Aorta (tissue), 5 donors: ENCODE measurements at places on chromosomes 6 and 20. TPM values are rescaled to one million over a fixed set of nuclear protein-coding genes. Genes with fewer than 3 reads are reported as not detected.

- no peaks in the 10 kb centered on the region for H3K4me1 ChIP-seq
- no peaks in the 10 kb centered on the region for H3K36me3 ChIP-seq
- H3K27me3 ChIP-seq = no peaks in the 10 kb centered on the region
These were observed 931.1 kb upstream of the EYS start for GRCh38 chr6:66638099-66638498.

DNA sequence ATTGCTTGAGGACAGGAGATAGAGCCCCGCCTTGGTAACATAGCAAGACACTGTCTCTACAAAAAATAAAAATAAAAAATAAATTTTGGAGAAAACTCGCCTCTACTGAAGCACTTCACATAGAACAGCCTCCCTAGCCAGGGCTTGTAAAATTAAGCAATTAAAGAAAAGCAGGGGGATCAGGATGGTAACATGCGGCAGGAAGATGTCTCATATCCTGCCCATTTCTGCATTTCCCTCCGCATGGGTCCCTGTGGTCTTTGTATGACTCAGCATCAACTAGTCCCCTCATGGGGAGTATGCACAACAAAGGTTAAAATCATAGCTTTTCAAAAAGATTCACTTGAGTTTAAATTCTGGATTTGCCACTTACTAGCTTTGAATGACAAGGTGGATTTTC is 379.0 kb downstream of the EPHA7 start:
- H3K27me3 ChIP-seq = no peaks in the 10 kb centered on the region
- no peaks in the 10 kb centered on the region for H3K36me3 ChIP-seq
- DNase-seq = no peak
- no peak overlapping the region for H3K27ac ChIP-seq
- no peaks in the 10 kb centered on the region for H3K4me1 ChIP-seq

Gene PROCR
- total RNA-seq = 75.9 TPM

DNA sequence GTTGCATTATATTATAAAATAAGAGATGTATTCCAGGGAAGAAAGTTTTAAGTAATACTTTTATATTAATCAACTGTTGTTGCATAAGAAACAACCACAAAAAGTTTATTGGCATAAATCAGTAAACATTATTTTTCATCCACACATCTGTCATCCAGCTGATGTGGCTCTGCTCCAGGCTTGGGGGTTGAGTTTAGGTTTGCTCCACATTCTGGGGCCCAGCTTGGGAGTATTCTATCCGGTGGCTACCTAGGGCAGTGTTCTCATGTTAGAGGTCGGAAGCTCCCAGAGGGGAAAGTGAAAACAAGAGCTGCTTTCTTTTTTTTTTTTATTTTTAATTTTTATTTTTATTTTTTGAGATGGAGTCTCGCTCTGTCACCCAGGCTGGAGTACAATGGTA is 728.4 kb upstream of the FLRT3 start:
- no peaks in the 10 kb centered on the region for H3K27me3 ChIP-seq
- no peak for DNase-seq
- no peak overlapping the region for H3K27ac ChIP-seq
- no peaks in the 10 kb centered on the region for H3K4me1 ChIP-seq
- no peak overlapping the region for H3K4me3 ChIP-seq

DNA sequence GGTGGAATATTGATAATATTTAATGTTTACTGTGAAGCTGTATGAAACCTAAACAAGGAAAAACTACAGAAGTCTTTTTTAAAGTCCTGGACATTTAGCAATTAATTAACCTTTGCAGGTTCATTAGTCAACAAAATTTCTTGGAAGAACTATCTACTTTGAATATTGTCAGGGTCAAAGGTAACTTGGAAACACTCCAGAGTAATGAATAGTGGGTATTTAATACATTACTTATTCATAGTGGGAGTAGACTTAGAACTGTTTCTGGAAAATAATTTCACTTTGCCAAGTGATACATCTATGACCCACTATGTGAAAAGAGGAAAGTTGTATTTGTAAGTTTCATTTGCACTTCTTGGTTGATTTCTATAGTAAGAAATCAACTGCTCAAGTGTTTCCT is 319.1 kb downstream of the TFAP2B start:
- no peak for DNase-seq
- H3K4me1 ChIP-seq = no peaks in the 10 kb centered on the region
- no peaks in the 10 kb centered on the region for H3K36me3 ChIP-seq
- H3K27me3 ChIP-seq = no peaks in the 10 kb centered on the region
- no peak overlapping the region for H3K4me3 ChIP-seq
- H3K27ac ChIP-seq = no peak overlapping the region

- peak overlapping the region; percentile 3 for H3K4me3 ChIP-seq
- H3K36me3 ChIP-seq = no peaks in the 10 kb centered on the region
- H3K4me1 ChIP-seq = no peaks in the 10 kb centered on the region
- no peaks in the 10 kb centered on the region for H3K27me3 ChIP-seq
These were observed 89.8 kb upstream of the PRSS16 start for GRCh38 chr6:27157459-27158315.

- no peaks in the 10 kb centered on the region for H3K4me1 ChIP-seq
- no peak overlapping the region for H3K27ac ChIP-seq
- no peaks in the 10 kb centered on the region for H3K27me3 ChIP-seq
- H3K36me3 ChIP-seq = no peaks in the 10 kb centered on the region
- H3K4me3 ChIP-seq = no peak overlapping the region
These were observed 94.8 kb downstream of the GRM1 start for GRCh38 chr6:146123616-146124015.

Gene ARMH2
- not detected for total RNA-seq

DNA sequence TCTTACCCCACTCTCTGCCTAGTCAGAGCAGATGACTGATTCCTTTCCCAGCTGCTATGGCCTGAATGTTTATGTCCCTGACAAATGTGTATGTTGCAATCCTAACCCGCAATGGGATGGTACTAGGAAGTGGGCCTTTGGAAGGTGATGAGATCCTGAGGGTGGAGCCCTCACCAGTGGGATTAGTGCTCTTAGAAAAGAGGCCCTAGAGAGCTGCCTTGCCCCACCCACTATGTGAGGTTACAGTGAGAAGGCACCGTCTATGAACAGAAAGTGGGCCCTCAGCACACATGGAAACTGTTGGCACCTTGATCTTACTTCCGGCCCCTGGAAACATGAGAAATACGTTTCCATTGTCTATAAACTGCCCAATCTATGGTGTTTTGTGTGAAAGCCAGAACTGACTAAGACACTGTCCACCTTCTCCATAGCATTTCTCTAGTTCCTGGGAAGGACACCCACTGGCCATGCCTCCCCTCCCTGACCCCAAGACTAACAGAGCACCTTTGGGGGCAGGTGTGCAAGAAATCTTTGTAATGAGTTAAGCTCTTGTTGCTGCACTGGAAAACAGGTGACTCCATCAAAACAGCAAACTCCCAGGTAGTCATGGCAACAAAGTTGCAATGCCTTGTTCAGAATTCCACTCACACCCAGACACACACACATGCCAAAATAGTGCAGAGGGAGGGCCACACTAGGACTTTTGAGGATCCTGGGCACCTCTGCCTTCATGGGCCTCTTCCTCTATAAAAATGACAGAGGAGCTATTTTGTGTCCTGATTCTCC is 16.2 kb downstream of the GABRR2 start:
- H3K27ac ChIP-seq = no peak overlapping the region
- H3K36me3 ChIP-seq = no peaks in the 10 kb centered on the region
- no peaks in the 10 kb centered on the region for H3K27me3 ChIP-seq
- no peaks in the 10 kb centered on the region for H3K4me1 ChIP-seq
- H3K4me3 ChIP-seq = no peak overlapping the region
- no peak for DNase-seq

DNA sequence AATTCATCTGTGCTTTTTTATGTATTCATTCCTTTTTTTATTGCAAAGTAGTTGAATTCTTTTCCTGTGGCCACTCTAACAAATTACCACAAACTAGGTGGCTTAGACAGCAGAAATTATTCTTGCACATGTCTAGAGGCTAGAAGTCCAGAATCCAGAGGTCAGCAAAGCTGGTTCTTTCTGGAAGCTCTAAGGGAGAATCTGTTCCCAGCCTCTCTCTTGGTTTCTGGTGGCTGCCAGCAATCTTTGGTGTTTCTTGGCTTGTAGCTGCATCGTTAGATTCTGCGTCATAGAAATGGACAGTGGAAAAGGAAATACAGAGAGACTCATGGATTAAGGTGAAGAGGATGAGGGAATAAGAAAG is 39.3 kb downstream of the GSTA2 start:
- no peak overlapping the region for H3K4me3 ChIP-seq
- no peaks in the 10 kb centered on the region for H3K27me3 ChIP-seq
- no peaks in the 10 kb centered on the region for H3K36me3 ChIP-seq

DNA sequence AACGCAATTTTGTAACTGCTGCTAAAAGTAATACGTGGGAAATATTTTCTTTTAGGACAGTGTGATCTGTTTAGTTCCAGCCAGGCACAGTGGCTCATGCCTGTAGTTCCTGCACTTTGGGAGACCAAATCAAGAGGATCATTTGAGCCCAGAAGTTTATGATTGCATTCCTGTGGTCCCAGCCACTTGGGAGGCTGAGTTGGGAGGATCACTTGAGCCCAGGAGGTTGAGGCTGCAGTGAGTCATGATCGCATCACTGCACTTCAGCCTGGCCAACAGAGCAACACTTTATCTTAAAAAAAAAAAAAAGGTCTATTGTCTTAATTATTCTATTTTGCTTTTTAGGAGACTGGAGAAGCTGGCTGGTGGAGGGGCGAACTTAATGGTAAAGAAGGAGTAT is 101.5 kb downstream of the CD2AP start:
- H3K27ac ChIP-seq = no peak overlapping the region
- no peak for DNase-seq
- H3K27me3 ChIP-seq = no peaks in the 10 kb centered on the region
- H3K36me3 ChIP-seq = peaks cover 3% of the 10 kb centered on the region
- H3K4me1 ChIP-seq = no peaks in the 10 kb centered on the region

Gene ZNFX1
- total RNA-seq = 59.4 TPM

Gene SLPI
- total RNA-seq = 151 TPM

DNA sequence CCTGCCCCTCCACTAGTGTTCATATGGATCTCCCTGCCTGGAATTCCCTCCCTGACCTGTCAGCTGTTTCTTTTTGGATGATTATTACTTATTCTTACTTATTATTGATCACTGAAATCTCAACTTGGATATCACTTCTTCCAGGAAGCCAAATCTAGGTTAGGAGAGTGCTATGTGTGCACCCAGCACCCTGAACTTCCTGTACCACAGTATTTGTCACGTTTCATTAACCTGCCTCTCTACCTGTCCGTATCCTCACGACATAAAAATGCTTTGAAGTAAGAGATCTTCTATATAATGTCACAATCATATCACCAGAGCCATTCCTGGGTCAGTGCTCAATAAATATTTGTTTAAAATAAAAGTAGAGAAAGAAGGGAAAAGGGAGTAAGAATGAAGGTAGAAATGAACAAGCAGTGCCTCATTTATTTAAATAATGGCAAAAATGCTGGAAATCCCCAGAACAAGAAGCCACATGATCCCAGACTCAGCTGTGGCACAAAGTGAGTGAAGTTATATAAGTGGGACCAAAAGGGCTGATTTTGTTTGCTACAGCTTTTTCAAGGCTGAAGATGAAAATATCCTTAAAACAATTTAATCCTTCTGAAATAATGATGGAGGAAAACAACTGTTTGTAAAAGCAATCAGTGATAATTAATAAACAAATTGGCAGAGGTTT is 88.0 kb upstream of the MANEA start:
- no peaks in the 10 kb centered on the region for H3K36me3 ChIP-seq
- no peak for DNase-seq
- H3K27me3 ChIP-seq = no peaks in the 10 kb centered on the region
- no peak overlapping the region for H3K27ac ChIP-seq
- no peak overlapping the region for H3K4me3 ChIP-seq

Gene RIPPLY2
- total RNA-seq = not detected

- H3K4me1 ChIP-seq = no peaks in the 10 kb centered on the region
- H3K4me3 ChIP-seq = no peak overlapping the region
- no peaks in the 10 kb centered on the region for H3K36me3 ChIP-seq
- no peaks in the 10 kb centered on the region for H3K27me3 ChIP-seq
- DNase-seq = no peak
- no peak overlapping the region for H3K27ac ChIP-seq
These were observed 81.5 kb downstream of the MYLK4 start for GRCh38 chr6:2669067-2669700.

DNA sequence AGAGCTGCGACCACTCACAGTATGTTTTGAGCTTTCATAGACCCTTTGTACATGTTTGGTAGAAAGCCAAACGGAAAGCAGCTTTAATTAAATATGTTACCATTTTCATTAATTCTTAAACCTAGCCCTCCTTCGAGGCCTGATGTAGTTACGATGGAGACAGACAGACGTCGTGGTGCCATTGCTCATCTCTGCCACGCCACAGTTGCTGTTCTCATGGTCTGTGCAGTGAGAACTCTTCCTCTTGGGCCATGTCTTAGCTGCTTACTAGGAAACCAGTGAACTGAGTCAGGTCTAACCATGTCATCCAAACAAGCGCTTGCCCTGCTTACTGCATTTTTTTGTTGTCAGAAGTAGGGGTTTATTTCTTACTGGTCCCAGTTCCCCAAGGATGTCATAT is 62.8 kb downstream of the SNX9 start:
- peaks cover 2% of the 10 kb centered on the region for H3K36me3 ChIP-seq
- no peak for DNase-seq
- no peaks in the 10 kb centered on the region for H3K4me1 ChIP-seq

Gene ELOVL4
- 3.3 TPM for total RNA-seq

- H3K27me3 ChIP-seq = no peaks in the 10 kb centered on the region
- no peak overlapping the region for H3K27ac ChIP-seq
- no peak overlapping the region for H3K4me3 ChIP-seq
- no peak for DNase-seq
These were observed 124.9 kb downstream of the GJA10 start for GRCh38 chr6:90019216-90019615.

- no peaks in the 10 kb centered on the region for H3K27me3 ChIP-seq
- no peak overlapping the region for H3K4me3 ChIP-seq
These were observed 667.3 kb upstream of the CITED2 start for GRCh38 chr6:140041571-140042332.

DNA sequence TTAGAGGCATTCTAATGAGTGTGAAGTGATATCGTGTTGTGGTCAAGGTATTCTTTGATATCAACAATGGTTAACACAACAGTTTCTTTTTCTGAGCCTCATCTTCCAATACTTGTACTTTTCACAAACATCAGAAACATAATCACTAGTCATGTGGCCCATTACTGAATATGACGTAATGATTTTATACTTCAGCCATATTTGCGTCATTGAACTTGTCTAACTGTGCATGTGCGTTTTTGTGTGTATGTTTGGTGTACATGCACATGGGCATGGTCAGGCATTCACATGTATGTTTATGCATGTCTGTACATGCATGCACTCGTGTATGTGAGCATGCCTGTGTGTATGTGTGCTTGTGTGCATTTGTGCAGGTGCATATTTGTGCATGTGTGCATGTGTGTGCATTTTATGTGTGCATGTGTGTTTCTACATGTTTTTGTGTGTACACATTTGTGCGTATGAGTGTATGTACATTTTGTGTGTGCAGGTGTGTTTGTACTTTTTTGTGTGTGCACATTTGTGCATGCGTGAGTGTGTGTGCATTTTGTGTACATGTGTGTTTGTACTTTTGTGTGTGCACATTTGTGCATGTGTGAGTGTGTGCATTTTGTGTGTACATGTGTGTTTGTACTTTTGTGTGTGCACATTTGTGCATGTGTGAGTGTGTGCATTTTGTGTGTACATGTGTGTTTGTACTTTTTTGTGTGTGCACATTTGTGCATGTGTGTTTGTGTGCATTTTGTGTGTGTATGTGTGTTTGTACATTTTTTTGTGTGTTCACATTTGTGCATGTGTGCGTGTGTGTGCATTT is 29.4 kb downstream of the PRR18 start:
- H3K27me3 ChIP-seq = no peaks in the 10 kb centered on the region
- H3K27ac ChIP-seq = no peak overlapping the region
- H3K4me1 ChIP-seq = no peaks in the 10 kb centered on the region
- H3K4me3 ChIP-seq = no peak overlapping the region
- H3K36me3 ChIP-seq = no peaks in the 10 kb centered on the region

Gene CRISP1
- total RNA-seq = not detected
